ENCODE measurements at places on chromosomes 12 and 14.
A peak's percentile ranks its signal among the peaks of the same experiment; 100 is the strongest.

- no peak for DNase-seq
Observed at GRCh38 chr12:53579545-53579955, 46.6 kb downstream of the ATF7 start.

- no peak for DNase-seq
Observed at GRCh38 chr14:21103411-21103709, 2.5 kb downstream of the TMEM253 start.

GRCh38 chr12:51183816-51184215 lies 10.9 kb upstream of the TFCP2 start:
- DNase-seq, result no peak

DNA sequence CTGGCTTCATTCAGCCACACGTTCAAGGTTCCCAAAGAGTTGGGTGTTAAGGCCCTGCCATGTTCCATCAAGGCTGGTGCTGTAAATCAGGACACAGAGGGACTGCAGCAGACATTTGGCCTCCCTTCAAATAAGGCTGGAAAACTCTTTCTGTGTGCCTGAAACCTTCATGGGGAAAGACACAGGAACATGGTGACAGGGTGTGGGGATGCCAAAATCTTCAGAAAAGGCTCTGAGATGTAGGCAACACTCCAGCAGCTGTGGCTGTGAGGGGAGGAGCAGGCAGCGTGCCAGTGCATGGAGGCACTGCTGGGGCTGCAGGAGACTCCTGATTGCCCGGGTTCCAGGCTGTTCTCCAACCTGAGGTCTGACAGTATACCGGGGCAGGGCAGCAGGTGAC lies 15.0 kb downstream of the POMT2 start:
- DNase-seq, result no peak

- peak; percentile 26 for DNase-seq
Observed at GRCh38 chr12:50088577-50089335, 3.6 kb downstream of the SMARCD1 start.

- no peak for DNase-seq
Observed at GRCh38 chr12:41274643-41275042, 86.5 kb downstream of the PDZRN4 start.

DNA sequence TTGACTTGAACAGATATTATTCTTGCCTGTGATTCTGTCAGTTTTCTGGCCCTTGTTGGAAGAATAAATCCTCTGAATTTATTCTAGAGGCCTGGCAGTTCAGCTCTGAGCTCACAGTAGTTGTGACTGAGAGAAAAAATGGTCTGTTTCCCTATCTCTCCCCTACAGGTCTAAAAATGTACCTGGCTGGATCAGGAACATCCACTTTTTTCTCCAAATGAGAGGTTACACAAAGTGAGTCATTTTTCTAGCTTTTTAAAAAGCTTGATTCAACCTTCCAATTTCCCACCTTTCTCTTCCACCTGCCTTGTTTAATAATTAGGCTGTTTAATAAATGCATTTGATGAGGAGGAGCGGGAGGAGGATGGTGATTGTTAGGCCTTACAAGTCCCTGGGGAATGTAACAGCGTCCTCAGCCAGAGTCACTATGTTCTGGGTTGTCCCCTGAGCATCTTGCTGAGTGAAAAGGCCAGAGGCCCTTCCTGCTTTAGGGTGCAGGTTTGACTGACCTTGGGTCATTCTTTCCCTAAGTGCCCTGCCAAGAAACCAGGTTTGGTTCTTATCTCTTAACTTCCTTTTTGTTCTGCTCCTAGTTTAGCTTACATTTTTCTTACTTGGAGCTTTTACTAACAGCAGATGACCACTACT lies 91.7 kb upstream of the FUT8 start:
- no peak for DNase-seq

- no peak for DNase-seq
Observed at GRCh38 chr14:93859957-93860356, 67.2 kb upstream of the FAM181A start.

- no peak for DNase-seq
Observed at GRCh38 chr12:30364822-30365221, 330.8 kb downstream of the IPO8 start.

- peak; percentile 44 for DNase-seq
Observed at GRCh38 chr12:96434107-96434506, 33.9 kb upstream of the CDK17 start.

- DNase-seq, result no peak
Observed at GRCh38 chr12:73274976-73275375, 1002.8 kb downstream of the TRHDE start.

DNA sequence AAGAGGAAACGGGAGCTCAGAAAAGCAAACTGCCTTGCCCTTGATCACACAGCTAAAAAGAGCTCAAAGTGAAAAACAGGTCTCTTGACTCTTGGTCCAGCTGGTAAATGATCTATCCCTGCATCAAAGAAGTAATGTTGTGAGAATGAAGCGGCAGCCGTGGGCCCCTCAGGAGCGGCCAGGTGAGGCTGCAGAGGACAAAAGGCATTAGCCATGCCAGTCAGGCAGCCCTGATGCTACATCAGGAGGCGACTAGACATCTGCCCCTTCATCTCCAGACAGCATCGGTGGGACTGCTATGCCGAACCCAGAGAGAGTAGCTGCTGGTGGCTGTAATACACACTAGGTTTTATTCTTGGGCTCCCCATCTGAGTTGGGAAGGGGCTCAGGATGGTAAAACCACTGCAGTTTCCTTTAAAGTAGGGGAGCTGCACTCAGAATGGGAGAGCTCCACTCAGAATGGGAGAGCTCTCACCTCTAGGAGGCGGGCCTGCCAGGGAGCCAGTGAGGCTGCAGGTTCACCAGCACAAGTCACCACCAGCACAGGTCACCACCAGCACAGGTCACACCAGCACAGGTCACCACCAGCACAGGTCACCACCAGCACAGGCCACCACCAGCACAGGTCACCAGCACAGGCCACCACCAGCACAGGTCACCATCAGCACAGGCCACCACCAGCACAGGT lies 120.1 kb downstream of the TSPAN9 start:
- no peak for DNase-seq

- no peak for DNase-seq
Observed at GRCh38 chr12:27693403-27693802, 2.8 kb upstream of the REP15 start.

- DNase-seq, result no peak
Observed at GRCh38 chr12:32061033-32061432, 45.6 kb upstream of the BICD1 start.

DNA sequence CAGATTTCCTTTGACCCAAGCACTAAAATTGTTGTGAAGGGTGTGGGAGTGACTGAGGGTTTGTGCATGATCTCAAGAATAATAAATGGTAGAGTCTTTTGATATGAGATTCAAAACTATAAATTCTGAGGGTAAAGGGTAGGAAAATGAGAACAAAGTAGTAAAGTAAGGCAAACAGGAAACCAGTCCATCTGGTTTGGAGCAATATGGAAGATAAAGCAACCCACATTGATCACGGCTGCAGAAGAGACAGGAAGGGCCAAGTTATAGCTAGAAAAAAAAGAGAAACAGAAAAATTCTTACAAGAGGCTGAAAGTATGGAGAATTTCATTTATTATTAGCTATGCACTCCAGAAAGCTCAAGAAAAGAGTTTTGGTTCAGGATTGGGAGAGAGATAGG lies 4.6 kb upstream of the SLCO1B3 start:
- DNase-seq, result no peak
